D341Med (cell line): ENCODE measurements at places on chromosomes 1 and 21.

DNA sequence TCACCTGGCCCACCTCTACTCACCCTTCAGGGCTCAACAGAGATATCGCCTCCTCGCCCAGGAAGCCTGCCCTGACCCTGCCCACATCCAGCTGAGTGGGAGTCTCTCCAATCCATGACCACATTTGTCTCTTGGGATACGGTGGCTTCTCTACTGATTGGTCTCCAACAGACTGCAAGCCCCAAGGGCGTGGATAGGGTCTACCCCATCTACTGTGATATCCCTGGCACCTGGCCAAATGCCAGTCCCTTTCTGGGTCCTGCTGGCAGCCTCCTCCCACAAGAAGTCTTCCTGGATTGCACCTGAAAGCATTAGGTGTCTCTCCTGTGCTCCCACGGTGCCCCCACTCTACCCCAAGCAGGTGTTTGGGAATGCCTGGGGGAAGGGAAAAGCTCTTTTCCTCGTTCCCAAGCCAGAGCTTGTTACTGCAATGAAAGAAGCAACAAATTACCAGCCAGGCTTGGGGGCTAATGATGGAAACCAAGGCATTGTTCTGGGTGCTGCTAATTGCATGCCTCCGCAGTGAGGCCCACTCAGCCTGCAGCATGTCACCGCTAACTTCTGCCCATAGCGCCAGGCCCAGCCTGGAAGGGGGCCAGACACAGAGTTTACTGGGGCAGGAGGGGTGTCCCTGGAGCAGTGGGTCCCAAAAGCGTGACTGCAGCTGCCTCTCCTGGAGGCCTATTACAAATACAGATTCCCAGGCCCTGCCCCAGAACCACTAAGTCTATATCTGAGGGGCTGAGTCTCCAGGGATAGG, 90.7 kb upstream of the IFFO2 start:
- DNase-seq: no peak

- no peak for DNase-seq
Measured at GRCh38 chr1:115867216-115867615, 26.3 kb upstream of the NHLH2 start.

- DNase-seq: no peak
Measured at GRCh38 chr1:56814205-56814604, 5.0 kb downstream of the FYB2 start.

- no peak for DNase-seq
Measured at GRCh38 chr1:230818367-230818766, 50.0 kb downstream of the C1orf198 start.

DNA sequence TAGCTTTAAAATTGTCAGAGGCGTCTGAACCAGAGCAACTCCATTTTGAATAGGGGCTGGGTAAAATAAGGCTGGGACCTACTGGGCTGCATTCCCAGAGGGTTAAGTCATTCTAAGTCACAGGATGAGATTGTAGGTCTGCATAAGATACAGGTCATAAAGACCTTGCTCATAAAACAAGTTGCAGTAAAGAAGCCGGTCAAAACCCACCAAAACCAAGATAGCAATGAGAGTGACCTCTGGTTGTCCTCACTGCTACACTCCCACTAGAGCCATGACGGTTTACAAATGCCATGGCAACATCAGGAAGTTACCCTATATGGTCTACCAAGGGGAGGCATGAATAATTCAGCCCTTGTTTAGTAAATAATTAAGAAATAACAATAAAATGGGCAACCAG, 143.6 kb downstream of the GABPA start:
- DNase-seq: no peak

DNA sequence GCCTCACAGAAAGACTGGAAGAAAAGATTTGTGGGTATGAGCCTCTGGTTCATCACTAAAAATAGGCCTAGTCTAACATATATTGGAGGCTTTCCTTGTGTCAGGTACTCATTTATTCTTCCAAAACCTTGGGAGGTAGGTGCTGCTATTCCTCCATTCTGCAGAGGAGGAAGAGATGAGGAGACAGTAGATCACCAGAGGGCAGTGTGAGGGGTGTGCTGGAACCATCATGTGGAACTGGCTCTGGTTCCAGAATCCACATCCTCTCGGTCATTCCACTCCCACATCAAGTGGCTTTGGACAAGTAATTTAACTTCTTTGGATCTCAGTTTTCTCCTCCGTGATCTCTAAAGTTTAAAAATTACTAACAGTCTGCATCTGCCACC, 7.4 kb upstream of the INKA2 start:
- DNase-seq: no peak

GRCh38 chr1:202122639-202123335, at the start of gene GPR37L1:
Gene GPR37L1 (plus strand): TSS chr1:202122917. CDS start chr1:202122964, 47 bp downstream.
- DNase-seq: peak; percentile 42

GRCh38 chr1:89906088-89906487, 85.3 kb downstream of the LRRC8D start:
- no peak for DNase-seq

DNA sequence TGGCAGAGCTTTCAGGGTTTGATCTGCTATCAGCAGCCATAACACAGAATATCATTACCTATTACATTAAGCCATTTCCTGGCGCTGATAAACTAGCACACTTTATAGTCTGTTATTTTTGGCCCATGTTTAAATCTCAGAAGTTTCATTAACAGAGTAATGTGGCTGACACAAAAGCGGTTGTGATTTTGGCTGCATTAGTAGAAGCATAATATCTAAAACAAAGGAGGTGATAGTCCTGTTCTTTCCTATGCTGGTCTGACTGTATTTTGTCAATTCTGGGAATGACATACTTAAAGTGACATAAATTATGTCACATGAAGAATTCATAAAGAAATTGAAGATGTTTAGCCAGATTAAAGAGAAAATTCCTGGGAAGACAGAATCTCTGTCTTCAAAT, 151.3 kb upstream of the KCND3 start:
- no peak for DNase-seq

DNA sequence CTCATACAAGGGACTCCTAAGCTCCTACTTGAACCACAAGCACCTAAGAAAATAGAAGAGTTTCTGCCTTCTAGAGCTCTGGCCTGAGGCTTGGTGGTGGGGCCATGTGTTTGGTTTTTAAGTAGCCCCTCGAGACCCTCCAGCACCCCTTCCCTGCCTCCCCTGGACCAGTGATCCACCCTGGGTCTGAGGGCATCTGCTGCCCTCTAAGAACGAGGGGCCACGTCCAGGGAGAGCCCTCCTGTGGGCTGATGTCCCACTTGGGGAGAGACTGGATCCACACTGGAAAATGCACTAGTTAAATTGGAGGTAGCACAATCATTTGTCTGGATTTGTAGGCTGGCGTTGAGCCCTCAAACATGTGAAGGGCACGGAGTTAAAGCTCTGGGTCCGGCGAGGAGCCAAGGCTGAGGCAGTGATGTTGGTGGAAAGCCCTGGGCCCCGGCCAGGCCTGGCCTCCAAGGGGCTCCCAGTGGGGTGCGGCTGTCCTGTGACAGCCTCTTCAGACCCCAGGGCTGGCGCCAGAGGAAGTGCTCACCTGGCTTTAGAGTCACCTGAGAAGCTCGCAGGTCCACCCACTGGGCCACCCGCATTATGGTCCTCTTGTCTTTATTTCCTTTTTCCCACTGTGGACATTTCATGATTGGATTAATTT, 65.2 kb downstream of the SLC37A1 start:
- no peak for DNase-seq

- DNase-seq: no peak
Measured at GRCh38 chr1:213409971-213410370, 358.9 kb downstream of the RPS6KC1 start.

DNA sequence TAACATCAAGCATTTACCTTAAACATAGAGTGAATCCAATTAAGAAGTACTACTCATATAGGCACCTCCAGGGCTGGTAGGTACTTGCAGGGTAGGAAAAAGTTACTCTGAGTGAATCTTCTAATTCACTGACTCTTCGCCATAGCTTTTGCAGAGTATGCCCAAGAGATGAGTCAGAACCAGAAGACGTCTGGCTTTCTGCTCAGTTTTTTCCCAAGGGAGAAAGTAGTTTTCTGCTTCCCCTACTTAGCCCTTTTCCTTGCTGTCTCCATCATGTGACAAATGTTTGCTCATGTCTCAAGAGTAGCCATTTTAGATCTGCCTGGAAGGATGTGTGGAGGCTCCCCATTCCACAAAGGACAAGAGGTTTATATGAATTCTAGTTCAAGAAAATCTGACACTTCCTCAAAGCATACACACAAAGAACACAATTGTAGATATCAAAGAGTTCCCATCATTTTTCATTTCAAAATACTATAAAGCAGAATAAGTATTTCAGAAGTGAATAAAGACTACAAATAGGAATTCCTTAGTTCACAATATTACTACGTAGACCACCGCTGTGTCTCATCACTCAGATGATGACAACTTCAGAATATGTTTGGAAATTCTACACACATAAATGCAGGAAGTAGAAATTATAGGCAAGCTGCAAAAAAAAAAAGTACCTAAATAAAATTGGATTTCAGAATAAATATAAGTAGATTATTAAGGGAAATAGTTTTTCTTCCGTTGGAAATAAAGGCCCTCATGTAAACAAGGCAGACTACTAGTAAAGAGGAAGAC, 98.5 kb downstream of the ASH1L start:
- DNase-seq: no peak

DNA sequence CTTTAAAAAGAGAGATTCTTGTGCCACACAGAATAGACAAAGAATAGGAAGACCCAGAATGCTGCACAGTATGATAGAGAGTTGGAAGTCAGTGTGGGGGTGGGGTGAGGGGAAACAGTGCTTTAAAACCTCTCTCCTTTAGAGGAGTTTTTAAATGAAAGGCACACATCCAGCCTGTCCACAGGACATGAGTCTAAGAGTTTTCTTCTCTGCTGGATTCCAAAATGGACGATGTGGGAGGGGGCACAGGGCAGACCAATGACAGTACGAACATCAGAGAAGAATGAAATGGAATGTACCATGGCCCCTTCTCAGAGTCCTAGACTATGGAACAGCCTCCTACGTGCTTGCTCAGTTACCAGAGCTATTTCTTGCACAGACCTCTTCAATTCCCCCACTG, 458.2 kb upstream of the DAB1 start:
- no peak for DNase-seq

GRCh38 chr1:198660341-198661261, 21.8 kb downstream of the PTPRC start:
- no peak for DNase-seq

DNA sequence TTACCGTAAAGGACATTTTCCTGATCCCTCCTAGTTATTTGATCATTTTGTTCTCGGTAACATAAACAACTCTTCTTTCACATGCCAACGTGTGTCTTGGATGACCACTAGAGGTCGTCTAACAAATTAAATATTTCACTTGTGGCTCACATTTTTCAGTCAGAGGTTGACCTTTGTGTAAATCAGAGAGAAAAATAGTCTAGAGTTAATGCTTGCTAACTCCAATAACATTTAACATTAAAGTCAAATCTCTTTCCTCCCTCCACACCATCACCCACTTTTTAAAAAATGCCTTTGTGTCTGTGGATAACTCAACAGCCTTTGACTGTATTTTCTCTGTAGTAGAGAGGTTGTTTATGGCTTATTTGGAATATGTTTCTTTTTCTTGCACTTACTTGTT, 220.5 kb upstream of the B3GALT2 start:
- peak; percentile 37 for DNase-seq

GRCh38 chr1:18302788-18303413, 177.8 kb upstream of the KLHDC7A start:
- peak; percentile 55 for DNase-seq

DNA sequence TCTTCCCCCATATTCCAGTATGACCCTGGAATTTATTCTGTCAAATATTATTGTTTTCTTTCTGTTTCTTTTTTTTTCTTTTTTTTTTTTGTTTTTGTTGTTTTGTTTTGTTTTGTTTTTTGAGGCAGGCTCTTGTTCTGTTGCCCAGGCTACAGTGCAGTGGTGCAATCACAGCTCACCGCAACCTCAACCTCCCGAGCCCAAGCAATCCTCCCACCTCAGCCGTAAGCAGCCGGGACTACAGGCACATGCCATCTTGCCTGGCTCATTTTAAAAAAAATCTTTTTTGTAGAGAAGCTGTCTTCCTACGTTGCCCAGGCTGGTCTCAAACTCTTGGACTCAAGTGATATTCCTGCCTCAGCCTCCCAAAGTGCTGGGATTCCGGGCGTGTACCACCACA, 237.6 kb downstream of the SMYD3 start:
- DNase-seq: no peak

DNA sequence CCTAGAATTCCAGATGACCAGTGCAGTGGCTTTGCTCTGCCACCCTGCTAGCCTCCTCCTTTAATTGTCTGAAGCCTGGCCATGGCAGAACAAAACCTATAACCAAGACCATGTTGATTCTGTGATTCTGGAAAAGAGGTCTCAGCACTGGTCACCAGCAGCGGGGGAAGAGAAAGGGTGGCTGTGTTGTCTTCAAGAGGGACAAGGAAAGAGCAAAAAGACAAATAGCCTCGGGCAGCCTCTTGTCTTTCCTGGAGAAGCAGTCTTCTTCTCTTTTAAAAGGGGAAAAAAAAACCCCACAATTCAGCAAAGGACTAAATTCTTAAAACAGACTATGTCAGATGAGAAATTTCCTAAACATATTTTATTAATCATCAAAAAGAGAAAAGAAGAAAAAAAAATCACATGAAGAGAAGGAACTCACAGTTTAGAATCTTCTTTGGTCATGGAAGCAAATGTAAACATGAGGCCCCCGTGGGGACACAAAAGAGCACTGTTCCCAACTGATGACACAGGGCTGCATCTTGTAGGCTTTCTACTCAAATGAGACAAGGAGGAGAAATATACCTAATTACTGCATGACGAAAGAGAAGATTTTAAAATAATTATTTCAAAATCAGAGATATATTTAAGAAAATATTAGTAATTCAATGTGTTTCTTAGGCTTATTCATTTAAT, 36.3 kb upstream of the RAP1GAP start:
- DNase-seq: no peak

- no peak for DNase-seq
Measured at GRCh38 chr1:118325550-118326225, 140.7 kb upstream of the SPAG17 start.

- no peak for DNase-seq
Measured at GRCh38 chr1:233554037-233554436, 59.9 kb upstream of the KCNK1 start.

DNA sequence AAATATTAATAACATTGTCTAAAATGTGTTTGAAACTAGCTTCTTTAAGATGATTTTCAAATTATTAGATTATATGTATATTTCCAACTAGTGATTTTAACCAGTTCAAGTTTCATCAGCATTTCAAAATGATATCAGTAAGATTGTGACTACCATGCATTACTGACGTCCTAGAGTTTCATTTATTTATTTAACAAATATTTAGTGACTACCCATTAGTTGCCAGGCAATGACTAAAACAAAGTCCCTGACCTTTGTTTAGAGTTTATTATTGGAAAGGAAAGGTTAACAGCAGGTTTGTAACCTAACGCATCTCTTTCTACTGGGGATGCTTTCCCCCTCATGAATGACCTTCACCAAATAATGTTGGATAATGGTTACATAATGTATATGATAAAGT, 7.6 kb upstream of the C4BPB start:
- DNase-seq: no peak

GRCh38 chr1:37570528-37571334, 14.0 kb downstream of the DNALI1 start:
- DNase-seq: no peak

- no peak for DNase-seq
Measured at GRCh38 chr1:215963040-215963439, 395.9 kb downstream of the KCTD3 start.

- DNase-seq: no peak
Measured at GRCh38 chr1:185774394-185774793, 40.2 kb downstream of the HMCN1 start.

GRCh38 chr1:13732971-13733667, 33.1 kb downstream of the PRDM2 start:
- no peak for DNase-seq

- DNase-seq: no peak
Measured at GRCh38 chr1:100862591-100862990, 32.1 kb downstream of the EXTL2 start.
